Posterior vena cava (tissue), 2 donors: ENCODE measurements at places on chromosomes 6 and 20. TPM values are rescaled to one million over a fixed set of nuclear protein-coding genes. Genes with fewer than 3 reads are reported as not detected.

- no peak for DNase-seq
These were observed 6.5 kb upstream of the BPIFB1 start for GRCh38 chr20:33276303-33277113.

- DNase-seq = no peak
These were observed 2.3 kb downstream of the TRAPPC3L start for GRCh38 chr6:116543149-116543548.

Gene COL19A1
- 0.14 TPM for total RNA-seq

GRCh38 chr6:168908887-168909286 lies 344.8 kb downstream of the THBS2 start:
- no peak for DNase-seq

- DNase-seq = peak; percentile 78
These were observed at the start of gene B3GAT2 for GRCh38 chr6:70956451-70957283. TSS of gene B3GAT2 (minus strand) at chr6:70957060. CDS start at chr6:70956429, 631 bp downstream.

Gene EMILIN3
- 2.3 TPM for total RNA-seq

DNA sequence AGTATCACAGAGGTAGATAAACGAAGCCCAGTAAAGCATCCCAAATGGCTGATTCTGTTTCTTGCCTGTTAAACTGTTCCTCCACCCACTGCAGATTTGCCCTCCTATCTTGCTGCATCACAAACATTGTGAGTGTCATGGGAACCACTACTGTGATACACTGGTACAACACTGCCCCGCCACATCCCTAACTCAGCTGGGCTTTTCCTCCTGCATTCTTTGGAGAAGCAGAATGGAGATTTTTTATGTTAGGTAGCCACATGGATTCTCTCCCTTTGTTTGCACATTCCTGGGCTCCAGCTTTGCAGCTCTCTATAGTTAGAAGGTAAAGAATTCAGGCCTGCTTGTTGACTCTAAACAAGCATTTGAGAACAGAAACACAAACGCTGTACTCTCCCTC lies 234.1 kb downstream of the TMEM242 start:
- no peak for DNase-seq

Gene CNR1
- total RNA-seq = 11.1 TPM
